Dermis microvascular lymphatic vessel endothelial cell (primary cell): ENCODE measurements at places on chromosomes 11 and 22. TPM values are rescaled to one million over a fixed set of nuclear protein-coding genes. Genes with fewer than 3 reads are reported as not detected.

Gene GAL3ST1
- 0.13 TPM in 1 of 2 replicates, not detected in the other for total RNA-seq

Gene METTL15
- 9.9 and 10.4 TPM in 2 replicates for total RNA-seq

Gene KCNJ1
- under 0.01 and 0.13 TPM in 2 replicates for total RNA-seq

Gene ZP1
- 0.13 TPM in 1 of 2 replicates, not detected in the other for total RNA-seq

GRCh38 chr11:47067401-47067800 lies 109.3 kb downstream of the ARFGAP2 start:
- DNase-seq, result no peak

- DNase-seq, result no peak
Measured at GRCh38 chr11:26878959-26879581, 114.8 kb upstream of the FIBIN start.

GRCh38 chr11:1262172-1263006 lies 39.5 kb downstream of the MUC5B start:
- peak; percentile 93 for DNase-seq

DNA sequence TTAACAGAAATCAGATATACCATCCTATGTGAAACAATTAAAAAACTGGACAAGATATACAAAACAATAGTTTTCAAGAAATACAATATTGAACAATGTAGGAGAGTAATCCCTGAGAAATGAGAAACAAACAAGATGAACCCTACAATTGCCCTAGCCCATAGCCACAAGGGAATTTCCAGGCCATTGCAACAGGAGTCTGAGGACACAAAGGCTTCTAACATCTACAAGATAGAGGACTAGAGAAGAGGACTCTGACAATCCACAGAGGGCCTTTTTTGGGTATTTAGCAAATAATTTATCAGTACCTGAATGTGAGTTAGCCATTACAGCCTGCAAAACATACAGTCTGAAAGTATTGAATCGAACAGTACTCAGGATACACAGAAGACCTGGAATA lies 251.7 kb downstream of the GRM5 start:
- no peak for DNase-seq

- no peak for DNase-seq
Measured at GRCh38 chr11:90251599-90251998, 28.8 kb upstream of the CHORDC1 start.
